Upper lobe of left lung (tissue), 6 donors: ENCODE measurements at places on chromosomes 2 and 18. TPM values are rescaled to one million over a fixed set of nuclear protein-coding genes. Genes with fewer than 3 reads are reported as not detected.

EGR4 gene
- not detected for total RNA-seq

GRCh38 chr2:83874712-83875430 is 584.2 kb downstream of the SUCLG1 start:
- no peak for DNase-seq

GRCh38 chr2:98372121-98372520 is 25.9 kb downstream of the CNGA3 start:
- DNase-seq: no peak

- DNase-seq: no peak
Measured at GRCh38 chr2:239407112-239407511, 6.3 kb upstream of the HDAC4 start.

DNA sequence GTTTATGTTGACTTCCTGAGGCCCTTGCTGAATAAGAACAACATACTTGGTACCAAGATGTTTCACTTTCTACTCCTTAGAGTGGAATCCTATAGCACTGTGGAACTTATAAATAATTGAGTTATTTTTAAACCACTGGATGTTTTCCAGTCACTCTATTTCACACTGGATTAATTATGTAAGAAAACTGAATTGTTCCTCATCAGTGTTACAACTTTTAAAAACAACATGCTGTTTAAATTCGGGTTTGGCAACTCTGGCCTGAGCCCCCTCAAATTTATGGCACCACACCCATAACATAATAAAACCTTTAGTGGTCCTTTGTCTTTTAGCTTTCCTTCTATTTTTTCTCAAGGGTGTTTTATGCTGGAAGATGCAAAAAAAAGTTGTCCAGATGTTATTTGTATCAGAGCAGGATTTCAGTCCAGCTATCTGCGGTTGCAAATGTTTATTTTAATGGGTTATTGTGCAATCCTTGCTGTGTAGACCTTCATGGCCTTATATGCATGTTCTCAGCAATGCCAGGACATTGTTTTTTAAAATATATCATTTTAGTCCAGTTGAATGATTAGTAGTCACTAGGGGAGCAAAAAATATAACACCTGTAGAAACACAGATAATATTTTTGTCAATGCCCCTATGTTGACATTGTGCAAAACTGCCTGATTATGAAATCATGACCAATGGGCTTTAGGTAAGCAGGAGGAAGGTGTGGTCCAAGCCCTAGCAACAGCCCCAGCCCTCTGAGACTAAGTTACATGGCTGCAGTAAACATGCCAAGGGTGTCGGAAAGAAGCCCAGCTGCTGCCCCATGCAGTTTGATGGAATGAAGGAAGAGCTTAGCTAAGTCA is 638.0 kb upstream of the ZEB2 start:
- DNase-seq: no peak

GRCh38 chr2:241413929-241414580 is 58.0 kb downstream of the FARP2 start:
- DNase-seq: no peak

GRCh38 chr2:109125593-109126500 is 3.2 kb upstream of the SH3RF3 start:
- no peak for DNase-seq

GRCh38 chr2:88857274-88857741 is 165.8 kb downstream of the RPIA start:
- DNase-seq: no peak

- no peak for DNase-seq
Measured at GRCh38 chr18:58535340-58536201, 93.3 kb downstream of the ALPK2 start.

DNA sequence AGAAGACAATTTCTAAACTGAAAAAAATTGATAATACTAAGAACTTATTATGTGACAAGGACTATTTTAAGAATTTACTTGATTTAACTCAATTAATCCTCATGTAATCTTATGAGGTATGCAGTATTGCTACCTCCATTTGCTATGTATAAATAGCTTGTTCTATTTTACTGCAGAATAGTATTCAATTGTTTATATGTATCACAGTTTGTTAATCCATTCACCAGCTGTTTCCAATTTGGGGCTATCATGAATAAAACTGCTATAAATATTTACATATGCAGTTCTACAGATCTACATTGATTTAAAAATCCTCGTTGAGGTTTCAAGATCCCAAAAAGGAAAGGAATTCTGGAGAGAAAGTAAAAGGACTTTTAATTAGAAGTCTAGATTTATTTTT is 54.8 kb upstream of the DOCK10 start:
- DNase-seq: no peak

- DNase-seq: no peak
Measured at GRCh38 chr2:216464104-216464720, 34.4 kb upstream of the RPL37A start.
